Type B pancreatic cell (in vitro differentiated cells): ENCODE measurements at places on chromosomes 1 and 21.

DNA sequence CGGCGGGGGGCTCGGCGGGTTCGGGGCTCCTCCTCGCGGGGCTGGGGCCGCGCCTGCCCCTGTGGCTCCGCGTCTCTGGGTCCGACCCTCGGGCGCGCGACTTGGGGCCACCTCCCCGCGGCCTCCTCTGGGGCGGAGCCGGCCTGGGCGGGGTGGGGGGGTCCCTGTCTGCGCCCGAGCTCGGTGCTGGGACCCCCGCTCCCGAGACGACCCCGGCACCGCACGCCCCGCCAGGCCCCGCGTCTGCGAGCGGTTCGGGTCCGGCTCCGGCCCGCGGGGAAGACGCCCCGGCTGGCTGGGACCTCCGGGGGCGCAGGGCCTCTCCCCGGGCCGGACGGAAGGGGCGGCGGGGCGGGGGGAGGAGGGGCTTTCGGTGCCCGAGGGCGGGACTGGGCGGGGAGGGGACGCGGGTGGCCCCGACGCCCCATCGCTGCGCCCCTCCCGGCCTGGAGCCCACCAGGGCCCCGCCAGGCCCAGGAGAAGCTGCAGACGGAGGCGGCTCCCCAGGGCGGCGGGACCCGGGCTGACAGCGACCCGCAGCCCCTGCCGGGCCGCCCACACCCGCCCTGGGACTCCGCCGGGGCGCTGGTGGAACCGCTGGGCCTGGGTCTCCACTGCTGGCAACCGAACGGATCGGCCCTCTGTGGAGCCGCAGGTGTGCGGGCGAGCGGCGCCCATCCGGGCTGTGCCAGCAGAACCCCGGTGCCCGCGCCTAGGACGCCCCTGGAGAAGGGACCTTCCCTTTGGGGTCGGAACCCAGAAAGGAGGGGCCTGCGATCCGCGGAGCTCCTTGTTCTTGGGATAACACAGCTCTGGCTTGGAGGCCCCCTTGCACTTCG is 610 bp downstream of the COL6A2 start:
- no peak for DNase-seq

DNA sequence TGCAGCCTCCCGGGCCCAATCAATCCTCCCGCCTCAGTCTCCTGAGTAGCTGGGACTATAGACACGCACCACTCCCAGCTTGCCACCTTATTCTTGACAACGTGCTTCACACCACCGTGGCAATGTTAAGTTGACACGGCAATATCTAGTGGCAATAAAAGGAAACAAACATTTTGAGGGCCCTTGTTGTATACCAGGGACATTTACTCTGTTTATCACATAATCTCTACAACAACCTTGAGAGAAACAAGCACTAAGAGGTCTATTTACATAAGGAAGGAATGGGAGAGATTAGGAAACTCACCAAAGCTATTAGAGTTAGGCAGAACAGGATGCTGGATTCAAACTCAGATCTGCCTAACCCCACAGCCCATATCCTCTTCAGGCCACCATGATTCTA is 3.1 kb downstream of the KLHDC8A start:
- no peak for DNase-seq

GRCh38 chr1:10962483-10962882 is 50.0 kb upstream of the TARDBP start:
- DNase-seq, result no peak

GRCh38 chr1:24443241-24443656 is 27.6 kb downstream of the NIPAL3 start:
- no peak for DNase-seq

DNA sequence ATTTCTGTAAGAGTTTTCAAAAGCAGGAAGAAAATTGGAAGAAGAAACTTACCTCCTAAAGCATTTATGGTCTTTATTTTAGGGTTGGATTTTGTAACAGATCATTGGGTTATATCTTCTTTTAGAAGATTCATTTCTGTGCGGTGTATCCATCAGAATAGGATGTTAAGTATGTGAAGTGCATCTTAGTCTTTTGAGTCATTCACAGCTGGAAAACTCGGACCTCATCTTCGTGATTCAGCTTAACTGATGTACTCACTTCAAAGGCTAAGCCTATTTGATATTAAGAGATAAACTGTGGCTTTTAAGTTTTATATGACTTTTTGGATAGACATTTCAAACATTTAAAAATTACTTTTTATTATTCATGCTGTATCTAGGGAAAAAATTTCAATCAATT is 56.3 kb downstream of the GIPC2 start:
- DNase-seq, result no peak

DNA sequence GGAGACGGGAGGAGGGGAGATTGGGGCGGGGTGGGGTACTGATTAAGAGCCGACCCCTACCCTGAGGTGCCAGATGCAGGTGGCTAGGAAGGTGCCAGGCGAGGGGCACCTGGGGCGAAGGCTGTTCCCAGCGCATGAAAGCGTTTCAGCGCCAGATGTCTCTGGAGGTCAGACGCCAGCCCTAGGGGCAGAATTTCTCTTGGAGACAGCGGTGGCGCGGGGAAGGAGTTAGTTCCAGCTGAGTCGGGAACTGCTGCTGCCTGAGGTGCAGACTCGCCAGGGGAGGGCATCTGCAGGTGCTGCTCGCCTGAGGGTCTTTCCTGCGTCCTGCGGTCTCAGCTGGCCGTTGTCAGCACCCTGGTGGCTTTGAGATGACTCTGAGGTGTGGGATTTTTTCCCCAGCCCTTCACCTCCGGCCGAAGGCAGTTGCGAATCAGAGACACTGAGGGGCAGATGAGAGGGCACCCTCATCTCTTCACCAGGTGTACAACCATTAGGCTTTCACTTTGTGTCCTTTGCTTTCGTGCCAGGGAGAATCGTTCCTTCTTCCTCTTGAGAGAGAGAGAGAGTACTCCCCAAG is 539 bp downstream of the CGN start:
- peak; percentile 76 for DNase-seq

- no peak for DNase-seq
These were observed 1389.6 kb downstream of the KCNT2 start for GRCh38 chr1:195218428-195219212.

DNA sequence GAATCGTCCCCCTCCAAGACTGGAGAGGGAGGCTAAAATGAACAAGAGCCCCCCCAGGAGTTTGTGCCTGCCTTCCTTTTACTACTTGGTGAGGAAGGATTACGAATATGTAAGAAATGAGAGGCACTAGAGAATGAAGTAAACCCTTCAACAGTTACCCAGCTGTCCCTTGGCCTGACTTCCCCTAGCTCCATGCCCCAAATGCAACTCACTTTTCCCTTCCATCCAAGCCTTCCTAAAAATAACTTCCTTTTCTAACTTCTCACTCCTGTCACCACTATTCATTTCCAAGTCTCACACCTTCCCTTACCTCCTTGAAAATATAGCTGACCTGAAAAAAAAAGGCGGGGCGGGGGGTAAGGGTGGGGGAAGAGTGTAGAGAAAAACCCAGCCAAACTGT is 96.6 kb upstream of the HNRNPU start:
- no peak for DNase-seq

DNA sequence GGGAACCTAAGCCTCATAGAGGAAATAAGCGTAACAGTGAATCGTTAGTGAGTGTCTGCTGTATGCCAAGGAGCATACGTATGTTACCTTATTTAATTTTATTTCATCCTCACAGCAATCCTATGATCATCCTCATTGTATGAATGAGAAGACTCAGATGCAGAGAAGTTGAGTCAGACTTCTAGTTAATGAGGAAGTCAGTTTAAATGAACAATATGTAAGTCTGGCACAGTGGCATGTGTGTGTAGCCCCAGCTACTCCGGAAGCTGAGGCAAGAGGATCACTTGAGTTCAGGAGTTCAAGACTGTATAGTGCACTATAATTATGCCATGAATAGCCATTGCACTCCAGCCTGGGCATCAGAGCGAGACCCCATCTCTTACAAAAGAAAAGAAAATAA is 148.0 kb downstream of the ZZZ3 start:
- no peak for DNase-seq

DNA sequence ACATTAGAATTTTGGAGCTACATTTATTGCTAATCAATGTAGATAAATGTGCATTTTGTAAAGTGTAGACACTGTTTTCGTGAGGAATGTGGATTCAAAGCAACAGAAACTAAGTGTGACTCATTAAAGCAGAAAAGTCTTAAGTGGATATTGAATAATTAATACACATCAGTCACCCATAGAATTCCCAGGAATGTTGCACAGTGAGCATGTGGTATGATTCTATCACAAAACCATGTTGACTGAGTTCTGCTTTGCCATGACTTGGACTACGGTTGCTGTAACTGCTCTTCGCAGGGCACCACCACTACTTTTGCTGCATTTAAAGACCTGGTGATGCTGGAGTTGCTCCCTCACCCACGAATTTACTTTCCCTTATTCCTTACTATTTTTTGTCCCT is 471.8 kb downstream of the KCNT2 start:
- no peak for DNase-seq

DNA sequence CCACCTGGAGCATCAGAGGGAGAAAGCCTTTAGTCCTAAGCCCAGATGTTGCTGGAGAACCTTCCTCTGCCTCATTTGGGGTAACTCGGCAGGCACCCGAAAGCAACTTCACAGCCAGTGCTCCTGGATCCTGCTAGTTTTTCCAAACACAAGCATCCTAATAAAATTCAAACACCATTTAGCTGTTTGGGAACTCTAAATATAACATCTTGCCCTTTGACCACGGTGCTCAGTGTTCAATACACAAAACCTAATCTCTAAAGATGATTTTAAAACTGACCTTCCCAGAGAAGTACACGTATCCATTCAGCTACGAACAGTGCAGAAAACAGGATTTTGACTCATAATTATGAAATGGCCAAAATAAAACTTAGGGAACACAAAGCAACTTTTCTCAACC is 40.3 kb downstream of the PROX1 start:
- DNase-seq, result no peak

GRCh38 chr1:19341201-19342061 is 29.3 kb downstream of the SLC66A1 start:
- peak; percentile 81 for DNase-seq

GRCh38 chr1:3943123-3943431 is 43.0 kb upstream of the C1orf174 start:
- DNase-seq, result no peak

- DNase-seq, result no peak
These were observed 109.2 kb downstream of the OSBPL9 start for GRCh38 chr1:51726051-51726450.

- DNase-seq, result no peak
These were observed 15.4 kb downstream of the AMPD2 start for GRCh38 chr1:109634771-109635750.

DNA sequence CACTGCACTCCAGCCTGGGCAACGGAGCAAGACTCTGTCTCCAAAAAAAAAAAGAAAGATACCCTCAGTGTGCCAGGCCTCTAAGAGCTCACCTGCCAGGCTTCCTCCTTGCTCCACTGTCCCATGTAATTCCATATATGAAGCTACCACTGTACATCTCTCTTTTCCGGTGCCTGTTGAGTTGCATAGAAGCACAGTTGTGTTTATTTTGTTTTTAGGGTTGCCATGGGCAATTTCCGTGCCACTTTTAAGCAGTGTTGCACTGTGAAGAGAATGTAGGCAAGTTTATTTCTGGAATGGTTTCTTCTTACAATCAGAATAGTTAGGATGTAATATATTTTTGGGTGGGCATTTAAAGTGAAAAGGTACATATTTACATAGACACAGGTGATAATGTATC is 23.3 kb downstream of the MR1 start:
- no peak for DNase-seq

DNA sequence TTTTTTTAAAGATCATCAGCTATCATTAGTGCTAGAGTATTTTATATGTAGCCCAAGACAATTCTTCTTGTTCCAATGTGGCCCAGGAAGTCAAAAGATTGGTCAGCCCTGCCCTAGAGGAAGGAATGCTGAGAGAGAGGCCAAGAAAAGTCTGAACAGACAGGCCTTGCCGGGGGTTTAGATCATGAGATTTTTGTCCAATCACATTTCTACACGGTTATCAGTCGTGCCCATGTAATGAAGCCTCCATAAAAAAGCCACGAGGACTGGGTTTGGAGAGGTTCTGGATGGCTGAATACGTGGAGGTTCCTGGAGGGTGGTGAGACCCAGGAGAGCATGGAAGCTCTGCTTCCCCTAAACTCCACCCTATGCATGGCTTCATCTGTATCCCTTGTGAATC is 24.3 kb upstream of the ENO1 start:
- DNase-seq, result no peak

- DNase-seq, result no peak
These were observed 2.3 kb downstream of the HS2ST1 start for GRCh38 chr1:86916752-86917151.

- DNase-seq, result no peak
These were observed 1.0 kb downstream of the MSH4 start for GRCh38 chr1:75797606-75798216.

GRCh38 chr1:116794804-116795481 is 40.7 kb downstream of the CD2 start:
- no peak for DNase-seq

DNA sequence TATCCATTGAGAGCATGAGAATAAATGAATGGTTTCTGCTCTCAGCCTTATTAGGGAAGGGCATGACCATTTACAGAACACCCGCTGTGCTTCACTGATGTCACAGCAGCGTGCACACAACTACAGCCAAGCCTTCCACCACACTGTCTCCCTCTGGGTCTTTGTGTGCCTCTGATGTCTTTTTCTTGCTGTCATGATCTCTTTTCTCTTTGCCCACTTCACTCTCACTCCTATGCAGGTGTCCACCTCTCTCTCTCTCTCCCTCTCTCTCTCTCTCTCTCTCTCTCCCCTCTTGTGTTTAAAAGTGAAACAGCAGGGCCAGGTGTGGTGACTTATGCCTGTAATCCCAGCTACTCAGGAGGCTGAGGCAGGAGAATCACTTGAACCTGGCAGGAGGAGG is 232.5 kb upstream of the JUN start:
- no peak for DNase-seq

DNA sequence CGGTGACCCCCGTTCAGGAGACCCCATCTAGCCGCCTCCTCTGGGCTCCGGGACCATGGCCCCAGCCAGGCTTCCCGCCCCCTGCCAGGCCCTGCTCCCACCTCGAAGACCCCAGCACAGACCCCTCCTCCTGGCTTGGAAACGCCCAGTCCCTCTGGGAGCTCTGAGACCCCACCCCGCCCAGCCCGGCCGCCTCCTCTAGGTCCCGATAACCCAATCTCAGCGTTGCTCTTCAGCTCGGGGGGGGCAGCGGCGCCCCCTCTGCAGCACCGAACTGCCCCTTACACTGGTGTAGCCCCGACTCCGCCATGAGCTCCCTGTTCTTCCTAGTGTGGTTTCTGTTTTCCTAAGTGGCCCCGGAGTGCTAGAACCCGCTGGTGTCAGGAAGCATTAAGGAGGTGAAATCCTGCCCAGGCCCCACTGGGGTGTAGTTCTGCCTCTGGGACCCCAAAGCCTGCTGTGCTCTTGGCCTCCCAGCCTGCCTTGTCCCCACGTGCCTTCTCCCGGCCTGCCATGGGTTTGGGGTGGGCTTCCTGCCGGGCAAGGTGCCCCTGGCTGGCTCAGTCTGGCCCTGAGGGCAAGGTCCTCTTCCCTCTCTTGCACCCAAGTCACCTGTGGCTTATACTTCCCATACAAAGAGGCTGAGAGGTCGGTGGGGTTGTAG is 10.7 kb upstream of the MMEL1 start:
- DNase-seq, result peak; percentile 71
